ENCODE measurements at places on chromosomes 6 and 20. TPM values are rescaled to one million over a fixed set of nuclear protein-coding genes. Genes with fewer than 3 reads are reported as not detected.

The PPIL6 gene
- total RNA-seq = 0.16 TPM

The ZC2HC1B gene
- total RNA-seq = not detected

The RAB32 gene
- 70.1 TPM for total RNA-seq

The TINAG gene
- total RNA-seq = not detected

The RFX6 gene
- total RNA-seq = not detected

The LY6G6F gene
- total RNA-seq = not detected

The WFDC10B gene
- not detected for total RNA-seq

The PROKR2 gene
- total RNA-seq = not detected

The DTNBP1 gene
- 28.7 TPM for total RNA-seq

The MYCT1 gene
- 82.4 TPM for total RNA-seq

The GLP1R gene
- total RNA-seq = not detected

The PI16 gene
- total RNA-seq = not detected

The HLA-B gene
- total RNA-seq = 1,298 TPM

The AIF1 gene
- total RNA-seq = not detected

The LZTS3 gene
- 3.4 TPM for total RNA-seq

The TCF21 gene
- not detected for total RNA-seq

The PLN gene
- total RNA-seq = not detected

The CLPSL1 gene
- total RNA-seq = not detected

The ARMH2 gene
- not detected for total RNA-seq

The BPIFB2 gene
- not detected for total RNA-seq

The ME1 gene
- total RNA-seq = 8.4 TPM

The NUS1 gene
- 8.7 TPM for total RNA-seq

The METTL24 gene
- 0.06 TPM for total RNA-seq

The SRSF3 gene
- 256 TPM for total RNA-seq

The SCGN gene
- not detected for total RNA-seq

The SNAP91 gene
- total RNA-seq = not detected

The LTB gene
- total RNA-seq = 4.9 TPM

The LST1 gene
- 0.32 TPM for total RNA-seq

The CFB gene
- 0.97 TPM for total RNA-seq
